ENCODE measurements at places on chromosomes 2 and 18.

DNA sequence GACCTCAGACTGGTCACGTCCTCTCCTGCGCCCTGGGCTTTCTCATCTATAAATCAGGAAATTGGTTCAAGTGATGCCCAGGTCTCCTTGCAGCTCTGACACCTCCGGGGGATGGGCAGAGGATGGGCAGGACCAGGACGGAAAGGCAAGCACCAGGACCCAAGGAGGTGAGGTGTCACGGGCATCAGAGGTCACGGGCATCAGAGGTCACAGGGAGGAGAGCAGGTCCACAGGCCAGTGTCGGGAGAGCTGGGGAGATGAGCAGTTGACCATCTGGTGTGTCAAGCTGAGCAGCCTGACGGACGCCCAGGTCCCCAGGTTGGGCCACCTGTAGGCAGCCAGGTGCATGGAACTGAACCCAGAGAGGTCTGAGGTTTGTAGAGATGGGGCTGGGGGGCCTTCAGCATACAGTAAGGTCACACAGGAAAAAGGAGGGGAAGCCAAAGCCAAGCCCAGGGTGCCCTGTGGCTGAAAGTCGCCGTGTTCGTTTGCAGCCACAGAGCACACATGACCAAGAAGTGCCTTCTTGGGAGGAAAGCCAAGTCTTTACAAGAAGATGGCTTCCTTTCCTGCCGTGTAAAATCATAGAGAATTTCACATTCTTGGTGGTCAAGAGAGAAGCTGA, 240.4 kb downstream of the ATAD2B start:
- no peak for DNase-seq

DNA sequence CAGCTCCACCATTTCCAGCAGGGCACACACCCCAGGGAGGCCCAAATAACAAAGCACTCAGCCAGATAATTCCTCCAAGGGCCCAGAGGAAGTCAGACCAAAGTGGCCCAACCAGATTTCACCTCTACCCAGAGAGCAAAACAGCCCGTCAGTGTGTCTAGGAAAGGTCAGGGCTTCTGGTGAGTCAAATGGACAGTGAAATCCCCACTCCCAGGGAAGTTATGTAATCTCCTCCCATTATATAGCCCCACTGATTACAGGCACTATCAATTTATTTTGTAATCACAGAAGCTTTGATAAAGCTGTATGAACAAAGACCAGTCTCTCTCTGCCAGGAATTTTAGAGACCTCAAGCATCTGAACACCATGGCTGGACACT, 4.0 kb downstream of the B4GALT6 start:
- no peak for DNase-seq

- DNase-seq = peak; percentile 60
These were observed 22.7 kb downstream of the MGAT5 start for GRCh38 chr2:134276381-134277172.

DNA sequence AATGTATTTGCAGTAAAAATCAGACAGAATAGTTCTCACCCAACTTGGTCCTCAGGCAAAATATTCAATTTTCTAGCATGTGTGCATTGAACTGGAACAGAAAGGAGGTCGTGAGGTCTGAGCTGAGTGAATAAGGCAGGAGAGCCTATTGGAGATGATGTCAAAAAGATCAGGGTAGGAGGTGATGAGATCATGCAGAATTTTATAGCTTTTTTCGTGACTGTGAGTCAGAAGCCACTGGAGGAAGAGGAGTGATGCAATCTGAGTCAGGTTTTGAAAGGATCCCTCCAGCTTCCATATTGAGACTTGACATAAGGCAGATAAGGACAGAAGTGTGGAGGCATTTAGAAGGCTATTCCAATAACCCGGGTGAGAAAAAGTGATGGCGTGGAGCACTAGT, 299.5 kb upstream of the SOX11 start:
- DNase-seq = no peak

- DNase-seq = no peak
These were observed 101.4 kb downstream of the PTRHD1 start for GRCh38 chr2:24691806-24692205.
